PC-9 (cell line): ENCODE measurements at places on chromosomes 12 and 14. TPM values are rescaled to one million over a fixed set of nuclear protein-coding genes. Genes with fewer than 3 reads are reported as not detected.

Gene APOF
- not detected in 2 replicates for total RNA-seq

Gene HRK
- total RNA-seq, result 0.55 and 1.4 TPM in 2 replicates

Gene RAD9B
- 1.6 and 2.3 TPM in 2 replicates for total RNA-seq

DNA sequence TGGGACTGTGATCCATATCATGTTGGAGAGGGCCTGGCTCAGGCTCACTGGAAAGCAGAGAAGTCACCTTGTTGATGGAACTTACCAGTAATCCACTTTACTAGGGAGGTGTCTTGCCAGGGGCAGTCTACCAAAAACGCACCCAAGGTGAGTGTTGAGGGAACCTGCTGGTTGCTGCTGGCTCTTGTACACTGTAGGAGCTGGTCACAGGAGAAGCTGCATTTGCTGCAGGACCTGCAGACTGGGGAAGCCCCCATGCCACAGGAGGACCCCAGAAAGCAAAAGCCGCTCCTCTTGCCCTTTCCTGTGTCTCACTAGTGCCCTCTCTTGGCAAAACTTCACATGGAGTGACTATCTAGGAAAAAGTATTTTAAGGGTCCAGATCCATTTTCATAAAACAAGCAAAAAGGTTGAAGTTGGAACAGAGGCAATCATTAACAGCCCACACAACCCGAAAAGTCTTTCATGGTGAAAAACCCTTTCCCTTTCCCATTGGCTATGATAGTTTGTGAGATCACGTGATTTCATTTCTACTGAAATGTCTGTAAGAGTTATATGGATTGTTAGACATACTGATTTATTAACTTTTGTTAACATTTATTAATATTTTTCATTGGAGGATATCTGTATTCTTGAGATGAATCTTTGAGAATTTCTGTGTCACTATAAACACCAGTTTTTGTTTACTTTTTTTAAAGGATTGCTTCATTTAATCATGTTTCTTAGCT, 59.2 kb downstream of the RASSF8 start:
- no peak for DNase-seq

- DNase-seq, result no peak
Observed at GRCh38 chr14:22489244-22489545, 99.8 kb downstream of the DAD1 start.

GRCh38 chr14:101953151-101953550, 11.2 kb upstream of the DYNC1H1 start:
- DNase-seq, result no peak
